Caco-2 (cell line): ENCODE measurements at places on chromosomes 5 and 9. TPM values are rescaled to one million over a fixed set of nuclear protein-coding genes. Genes with fewer than 3 reads are reported as not detected.

- H3K36me3 ChIP-seq: peaks cover 2% of the 10 kb centered on the region
- H3K27me3 ChIP-seq: no peaks in the 10 kb centered on the region
- no peak for DNase-seq
- H3K4me3 ChIP-seq: no peak overlapping the region
- no peak overlapping the region for H3K27ac ChIP-seq
- H3K4me1 ChIP-seq: no peaks in the 10 kb centered on the region
These were observed 42.7 kb downstream of the TNPO1 start for GRCh38 chr5:72859127-72859526.

DNA sequence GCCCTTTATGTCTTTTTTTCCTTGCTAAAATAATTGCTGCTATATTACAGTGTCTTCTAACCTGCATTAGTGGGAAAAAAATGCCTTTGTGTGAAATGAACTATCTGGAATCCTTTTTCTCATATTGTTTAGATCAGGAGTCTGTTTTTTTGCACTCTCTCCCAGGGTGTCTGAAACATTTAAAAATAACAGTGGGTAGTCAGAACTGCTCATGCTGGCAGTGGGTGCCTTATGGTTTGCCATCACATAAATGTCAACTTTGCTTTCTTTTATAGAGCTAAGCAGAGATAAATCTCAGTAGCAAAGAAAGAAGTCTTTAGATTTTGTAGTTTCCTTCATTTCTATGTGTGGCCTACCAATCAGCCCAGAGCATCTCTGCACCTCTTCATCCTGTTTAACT lies 347.8 kb upstream of the RGMB start:
- no peak for DNase-seq
- H3K4me3 ChIP-seq: no peak overlapping the region
- no peaks in the 10 kb centered on the region for H3K4me1 ChIP-seq
- H3K27ac ChIP-seq: no peak overlapping the region
- H3K36me3 ChIP-seq: no peaks in the 10 kb centered on the region

DNA sequence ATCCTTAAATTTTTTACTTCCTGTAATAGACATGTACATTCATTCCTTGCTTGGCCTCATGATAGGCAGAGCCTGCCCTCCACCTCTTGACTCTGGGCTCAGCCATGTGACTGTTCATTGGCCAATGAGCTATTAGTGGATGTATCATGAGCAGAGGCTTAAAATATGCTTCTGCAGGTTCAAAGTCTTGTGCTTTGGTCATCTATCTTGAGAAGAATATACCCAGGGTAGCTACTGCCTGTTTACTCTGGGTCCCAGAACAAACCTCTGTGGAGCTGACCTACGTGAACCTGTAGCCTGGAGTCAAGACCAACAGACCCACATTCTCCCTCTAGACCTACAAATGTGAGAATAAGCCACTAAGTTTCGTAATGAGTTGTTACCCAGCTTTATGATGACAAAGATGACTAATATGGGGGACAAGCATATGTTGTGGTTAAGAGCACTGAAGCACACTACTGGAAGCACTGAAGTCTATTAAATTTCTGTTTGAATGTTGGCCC lies 244.4 kb downstream of the MAST4 start:
- H3K4me3 ChIP-seq: no peak overlapping the region
- DNase-seq: no peak
- H3K27ac ChIP-seq: no peak overlapping the region
- no peaks in the 10 kb centered on the region for H3K27me3 ChIP-seq
- H3K4me1 ChIP-seq: no peaks in the 10 kb centered on the region

DNA sequence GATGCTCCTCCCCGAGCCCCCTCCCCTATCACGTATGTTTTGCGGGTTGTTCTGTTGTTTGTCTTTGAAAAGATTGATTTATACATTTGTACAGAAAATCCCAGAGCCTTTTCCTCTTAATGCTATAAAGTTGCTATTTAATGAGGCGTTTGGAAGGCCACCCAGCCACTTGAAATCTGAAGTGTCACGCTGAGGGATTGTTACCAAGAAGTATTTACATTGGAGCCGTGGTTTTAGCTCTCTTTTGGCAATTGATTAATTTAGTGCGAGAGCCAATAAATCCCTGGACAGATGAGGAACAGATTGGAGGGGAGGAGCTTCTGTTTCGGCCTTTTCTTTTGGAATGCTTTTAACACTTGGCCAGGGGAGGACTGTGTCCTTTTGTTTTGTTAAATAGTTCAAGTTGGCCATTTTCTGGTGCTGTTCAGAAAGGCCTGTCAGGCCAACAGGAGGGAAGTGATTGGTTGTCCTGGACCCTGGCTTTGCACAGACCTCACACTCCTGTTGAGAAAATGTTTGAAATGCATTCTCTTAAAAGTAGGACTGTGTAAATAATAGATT lies 250.2 kb downstream of the PDZD2 start:
- DNase-seq: no peak
- no peaks in the 10 kb centered on the region for H3K4me1 ChIP-seq
- no peak overlapping the region for H3K4me3 ChIP-seq
- no peaks in the 10 kb centered on the region for H3K36me3 ChIP-seq
- H3K27ac ChIP-seq: no peak overlapping the region
- no peaks in the 10 kb centered on the region for H3K27me3 ChIP-seq

DNA sequence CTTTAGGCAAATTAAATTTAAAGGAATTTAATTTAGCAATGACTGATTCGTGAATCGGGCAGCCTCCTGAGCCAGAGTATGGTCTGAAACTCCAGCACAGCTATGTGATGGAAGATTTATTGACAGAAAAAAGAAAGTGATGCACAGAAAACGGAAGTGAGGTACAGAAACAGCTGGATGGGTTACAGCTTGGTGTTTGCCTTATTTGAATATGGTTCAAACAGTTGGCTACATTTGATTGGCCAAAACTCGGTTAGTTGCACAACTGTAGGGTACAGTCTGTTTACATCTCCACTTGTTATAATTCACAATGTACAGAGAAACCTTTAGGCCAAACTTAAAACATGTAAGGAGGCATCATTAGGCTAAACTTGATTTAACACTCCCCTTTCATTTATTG lies 1716.1 kb upstream of the C9orf72 start:
- no peak for DNase-seq
- H3K27me3 ChIP-seq: no peaks in the 10 kb centered on the region
- H3K4me3 ChIP-seq: no peak overlapping the region
- no peaks in the 10 kb centered on the region for H3K4me1 ChIP-seq

DNA sequence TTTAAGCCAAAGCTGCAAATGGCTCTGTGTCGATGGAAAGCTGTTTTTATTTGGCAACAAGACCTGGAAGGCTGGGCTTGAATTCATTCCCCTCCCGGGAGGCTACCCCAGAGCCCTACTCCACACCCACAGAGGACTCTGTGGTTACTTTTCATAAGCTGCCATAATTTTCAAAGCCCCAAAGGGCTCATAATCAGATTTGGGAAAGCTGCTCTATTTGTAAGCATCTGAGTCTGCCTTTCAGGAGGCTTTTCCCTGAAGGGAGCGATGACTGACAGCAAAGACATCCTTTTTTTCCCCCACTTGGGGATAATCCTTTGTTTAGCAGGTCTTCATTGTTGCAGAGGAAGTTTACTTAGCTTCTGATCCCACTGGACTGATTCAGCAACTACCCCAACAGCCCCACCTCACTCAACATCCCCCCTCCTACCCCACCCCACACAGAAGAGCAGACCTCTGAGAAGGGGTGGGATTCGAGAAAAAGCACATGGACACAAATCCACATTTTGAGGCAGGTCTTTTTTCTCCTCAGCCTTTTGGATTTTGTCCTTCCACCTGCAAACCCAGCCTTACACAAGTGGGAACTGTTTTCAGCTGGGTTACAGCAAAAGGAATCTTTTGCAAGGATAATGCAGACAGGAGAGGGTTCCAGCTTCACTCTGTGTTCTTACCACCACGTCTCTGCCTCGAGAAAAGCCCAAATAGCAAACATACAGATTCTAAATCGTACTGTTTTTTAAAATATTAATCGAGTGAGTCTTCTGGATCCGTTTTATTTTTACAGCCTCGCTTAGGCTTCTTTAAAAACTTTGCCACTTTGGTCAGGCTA lies 244.4 kb upstream of the TUT7 start:
- no peak overlapping the region for H3K4me3 ChIP-seq
- H3K27me3 ChIP-seq: no peaks in the 10 kb centered on the region
- DNase-seq: no peak
- no peak overlapping the region for H3K27ac ChIP-seq

DNA sequence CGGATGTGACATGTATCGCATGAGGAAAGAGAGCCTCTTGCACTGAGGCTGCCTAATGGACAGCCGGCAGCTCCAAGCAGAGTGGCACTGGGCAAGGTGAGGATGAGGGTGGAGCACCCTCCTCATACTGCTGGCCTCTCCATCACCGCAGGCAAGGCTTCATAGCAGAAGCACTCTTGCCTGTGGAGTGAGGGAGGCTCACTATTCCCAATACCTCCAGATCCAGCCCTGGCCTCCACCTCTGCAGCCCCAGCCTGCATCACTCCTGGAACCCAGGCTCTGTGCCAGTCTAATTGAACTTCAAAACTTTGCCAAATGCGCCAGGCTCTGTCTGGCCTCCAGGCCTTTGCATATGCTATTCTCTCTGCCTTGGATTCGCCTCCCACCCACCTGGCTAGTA lies 29.7 kb upstream of the ARAP3 start:
- H3K4me1 ChIP-seq: peaks cover 40% of the 10 kb centered on the region
- H3K27me3 ChIP-seq: no peaks in the 10 kb centered on the region

GRCh38 chr9:130336885-130337284 lies 71.3 kb downstream of the HMCN2 start:
- H3K27ac ChIP-seq: no peak overlapping the region
- no peaks in the 10 kb centered on the region for H3K27me3 ChIP-seq
- no peak overlapping the region for H3K4me3 ChIP-seq
- no peaks in the 10 kb centered on the region for H3K4me1 ChIP-seq
- DNase-seq: no peak

- no peak overlapping the region for H3K4me3 ChIP-seq
- no peak overlapping the region for H3K27ac ChIP-seq
These were observed 2.8 kb downstream of the SLC25A25 start for GRCh38 chr9:128070874-128071273.

DNA sequence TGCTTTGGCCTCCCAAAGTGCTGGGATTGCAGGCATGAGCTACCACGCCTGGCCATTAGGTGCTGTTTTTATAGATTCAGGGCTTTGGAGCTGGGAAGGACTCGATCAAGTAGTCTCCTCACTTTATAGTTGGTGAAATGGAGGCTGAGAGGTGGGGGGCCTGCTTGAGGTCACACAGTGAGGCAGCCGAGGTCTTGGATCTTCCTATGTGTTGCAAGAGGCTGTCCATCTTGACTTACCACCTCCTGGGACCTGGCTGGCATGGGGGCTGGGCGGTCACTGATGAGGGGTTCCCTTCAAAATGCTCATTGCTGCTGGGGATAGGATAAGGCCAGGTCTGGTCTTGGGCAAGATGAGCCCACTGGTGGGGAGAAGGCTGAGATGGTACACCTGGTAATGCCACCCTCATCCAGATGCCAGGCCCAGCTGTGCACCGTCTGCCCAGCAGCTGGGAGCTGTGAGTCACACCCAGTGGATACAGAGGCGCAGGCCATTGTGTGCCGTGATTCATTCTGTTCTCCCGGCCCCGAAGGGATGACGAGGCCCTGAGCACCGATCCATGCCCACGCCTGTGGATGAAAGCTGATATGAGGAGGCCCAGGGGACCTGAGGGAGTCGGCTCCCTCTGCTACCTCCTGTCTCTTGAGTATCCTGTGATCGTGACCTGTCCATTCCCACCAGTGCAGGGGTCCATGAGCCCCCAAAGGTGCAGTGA lies 10.5 kb upstream of the NDST1 start:
- no peak overlapping the region for H3K4me3 ChIP-seq
- peak overlapping the region; percentile 1 for H3K27ac ChIP-seq
- H3K27me3 ChIP-seq: no peaks in the 10 kb centered on the region
- peaks cover 41% of the 10 kb centered on the region for H3K4me1 ChIP-seq
- H3K36me3 ChIP-seq: peaks cover 3% of the 10 kb centered on the region; the same call in 1 of the 2 replicates

- no peaks in the 10 kb centered on the region for H3K4me1 ChIP-seq
- H3K4me3 ChIP-seq: no peak overlapping the region
- no peaks in the 10 kb centered on the region for H3K27me3 ChIP-seq
These were observed 15.8 kb downstream of the IL31RA start for GRCh38 chr5:55866934-55867333.

- no peak overlapping the region for H3K27ac ChIP-seq
- no peak overlapping the region for H3K4me3 ChIP-seq
- no peaks in the 10 kb centered on the region for H3K4me1 ChIP-seq
- no peaks in the 10 kb centered on the region for H3K36me3 ChIP-seq
These were observed 29.3 kb upstream of the GNA14 start for GRCh38 chr9:77677397-77677796.

DNA sequence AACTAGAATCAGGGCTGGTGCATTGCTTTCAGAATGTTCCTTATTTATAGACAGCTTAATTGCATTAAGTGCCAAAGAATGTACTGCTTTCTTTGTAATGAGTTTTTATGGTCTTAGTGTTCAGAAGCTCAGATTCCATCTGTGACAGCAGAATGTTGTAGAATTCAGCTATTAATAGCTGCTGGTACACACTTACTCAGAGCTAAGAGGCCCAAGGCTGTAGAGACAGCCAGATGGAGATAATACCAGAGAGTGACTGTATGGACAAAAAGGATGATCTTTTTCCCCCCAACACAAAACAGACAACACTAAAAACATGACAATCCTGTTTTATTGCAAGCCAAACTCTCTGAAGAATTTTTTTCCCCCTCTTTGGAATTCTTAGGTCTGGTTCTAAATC lies 50.2 kb downstream of the PPP2R2B start:
- H3K4me1 ChIP-seq: no peaks in the 10 kb centered on the region
- no peaks in the 10 kb centered on the region for H3K36me3 ChIP-seq
- no peak for DNase-seq
- H3K27ac ChIP-seq: no peak overlapping the region

DNA sequence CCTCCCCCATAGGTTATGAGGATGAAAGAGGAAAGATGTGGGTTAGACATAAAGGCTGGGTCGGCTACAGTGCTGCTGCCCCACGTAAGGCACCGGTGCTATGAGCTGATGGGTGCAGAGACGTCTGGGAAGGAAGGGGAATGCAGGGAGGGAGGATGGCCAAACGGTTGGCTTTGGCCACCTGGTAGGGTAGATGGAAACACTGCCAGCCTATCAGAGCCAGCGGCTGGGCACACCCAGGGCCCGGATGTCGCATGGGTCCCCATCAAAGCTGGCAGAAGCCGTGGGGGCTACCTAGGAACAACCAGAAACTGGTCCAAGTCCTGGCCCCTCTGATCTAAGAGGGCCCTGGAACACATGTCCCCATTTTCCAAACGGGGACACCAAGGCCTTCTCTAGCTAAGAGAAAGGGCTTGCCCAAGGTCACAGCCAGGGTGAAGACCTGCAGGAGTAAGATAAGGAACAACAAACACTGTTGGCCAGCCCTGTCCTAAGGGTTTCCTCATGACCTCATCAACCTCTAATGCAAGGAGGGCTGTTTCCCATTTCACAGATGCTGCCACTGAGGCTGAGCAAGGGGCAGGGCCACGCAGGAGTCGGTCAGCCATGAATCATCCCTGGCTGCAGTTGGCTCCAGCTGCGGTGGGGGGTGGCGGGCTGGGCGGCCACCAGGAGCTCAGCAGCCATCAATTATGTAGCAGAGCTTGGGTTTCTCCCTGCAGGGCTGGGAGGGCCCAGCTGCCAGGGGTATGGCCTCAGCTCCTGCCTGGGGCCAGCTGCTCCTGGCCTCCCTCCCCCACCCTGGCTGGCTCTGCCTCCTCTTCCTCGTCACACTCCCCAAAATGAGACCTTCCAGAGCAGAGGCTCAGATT lies 4.9 kb downstream of the SH3GLB2 start:
- H3K27me3 ChIP-seq: no peaks in the 10 kb centered on the region
- DNase-seq: no peak
- H3K4me3 ChIP-seq: no peak overlapping the region
- H3K4me1 ChIP-seq: peaks cover 16% of the 10 kb centered on the region

GRCh38 chr5:61051267-61051666 lies 106.3 kb downstream of the NDUFAF2 start:
- no peaks in the 10 kb centered on the region for H3K36me3 ChIP-seq
- no peak overlapping the region for H3K4me3 ChIP-seq
- peak overlapping the region; percentile 13 for H3K27ac ChIP-seq
- no peaks in the 10 kb centered on the region for H3K27me3 ChIP-seq
- DNase-seq: no peak
- H3K4me1 ChIP-seq: peaks cover 31% of the 10 kb centered on the region

EGFL7 gene
- 30.2 and 30.4 TPM in 2 replicates for total RNA-seq

CDO1 gene
- not detected in 2 replicates for total RNA-seq
